ENCODE measurements at places on chromosomes 7 and 10. TPM values are rescaled to one million over a fixed set of nuclear protein-coding genes. Genes with fewer than 3 reads are reported as not detected.

DNA sequence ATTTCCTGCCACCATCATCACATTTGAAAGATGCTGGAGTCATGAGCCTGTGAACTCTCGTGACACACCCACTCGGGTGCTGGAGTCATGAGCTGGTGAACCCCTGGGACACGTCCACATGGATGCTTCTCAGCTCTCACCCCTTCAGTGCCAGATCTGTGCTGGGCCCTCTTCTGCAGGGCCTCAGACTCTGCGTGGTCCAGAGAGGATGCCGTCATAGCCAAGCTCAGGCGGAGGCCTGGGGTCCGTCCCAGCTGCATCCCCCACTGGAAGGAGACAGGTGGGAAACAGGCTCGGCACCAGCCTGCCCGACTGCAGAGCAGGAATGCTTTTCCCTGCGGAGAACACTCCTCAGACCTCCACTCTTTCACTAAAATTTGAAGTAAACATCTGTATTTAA is 156.5 kb upstream of the PPP2R2D start:
- no peak overlapping the region for H3K4me3 ChIP-seq
- no peaks in the 10 kb centered on the region for H3K36me3 ChIP-seq
- no peak overlapping the region for H3K27ac ChIP-seq
- H3K4me1 ChIP-seq: peaks cover 12% of the 10 kb centered on the region
- H3K27me3 ChIP-seq: peaks cover 31% of the 10 kb centered on the region
- DNase-seq: no peak

DNA sequence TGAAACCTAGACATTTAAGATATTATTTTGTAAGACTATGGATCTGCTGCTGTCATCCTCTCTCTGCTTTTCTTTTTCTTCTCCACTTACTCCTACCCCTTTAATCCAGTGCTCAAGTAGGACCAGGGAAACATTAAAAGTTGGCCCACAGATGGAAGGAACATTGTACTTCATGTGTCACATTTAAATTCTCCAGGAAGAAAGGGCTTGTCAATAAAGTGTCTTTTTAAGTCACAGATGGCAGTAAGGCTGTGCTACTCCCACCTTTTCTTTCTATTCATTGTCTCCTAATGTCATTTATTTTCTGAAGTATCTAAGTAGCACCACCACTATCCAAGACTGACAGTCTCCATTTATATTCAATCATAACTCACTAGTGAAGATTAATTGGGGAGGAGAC is 737.7 kb upstream of the C7orf33 start:
- no peaks in the 10 kb centered on the region for H3K27me3 ChIP-seq
- no peak overlapping the region for H3K27ac ChIP-seq
- H3K4me1 ChIP-seq: no peaks in the 10 kb centered on the region

- DNase-seq: no peak
- peaks cover 8% of the 10 kb centered on the region for H3K36me3 ChIP-seq
- peak overlapping the region; percentile 20 for H3K27ac ChIP-seq
- H3K27me3 ChIP-seq: no peaks in the 10 kb centered on the region
- H3K4me1 ChIP-seq: peaks cover 28% of the 10 kb centered on the region
These were observed 15.8 kb upstream of the TRIM8 start for GRCh38 chr10:102628451-102628911.

- no peaks in the 10 kb centered on the region for H3K36me3 ChIP-seq
- no peak for DNase-seq
These were observed 105.9 kb upstream of the ARID5B start for GRCh38 chr10:61795551-61795950.

GRCh38 chr7:79282070-79282694 is 171.3 kb downstream of the MAGI2 start:
- H3K4me3 ChIP-seq: no peak overlapping the region
- H3K27ac ChIP-seq: peak overlapping the region; percentile 65
- H3K27me3 ChIP-seq: no peaks in the 10 kb centered on the region
- no peak for DNase-seq

DNA sequence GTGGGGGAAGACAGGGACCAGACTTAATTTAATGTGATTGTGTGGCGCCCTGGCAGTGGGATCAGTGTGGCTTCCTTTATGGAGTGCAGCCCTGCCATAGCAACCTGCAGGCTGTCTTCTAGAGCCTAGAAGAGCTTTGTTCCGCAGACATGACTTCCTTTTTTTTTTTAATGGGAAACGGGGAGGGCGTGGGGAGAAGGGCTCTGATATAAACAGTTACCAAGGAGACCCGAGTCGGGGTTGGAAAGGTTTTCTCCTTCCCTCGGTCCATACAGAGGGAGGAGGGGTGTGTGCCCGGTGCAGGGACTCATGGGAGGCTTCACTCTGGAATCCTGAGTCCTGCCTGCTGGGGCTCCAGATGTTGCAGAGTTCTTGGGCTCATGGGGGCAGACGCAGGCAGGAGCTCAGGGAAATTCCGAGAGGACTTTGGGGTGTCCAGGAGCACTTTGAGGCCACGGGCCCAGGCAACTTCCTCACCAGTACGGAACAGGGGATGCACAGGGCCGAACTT is 26.9 kb downstream of the TMEM120A start:
- peaks cover 11% of the 10 kb centered on the region for H3K36me3 ChIP-seq
- H3K27ac ChIP-seq: no peak overlapping the region
- no peak overlapping the region for H3K4me3 ChIP-seq
- no peaks in the 10 kb centered on the region for H3K27me3 ChIP-seq

DNA sequence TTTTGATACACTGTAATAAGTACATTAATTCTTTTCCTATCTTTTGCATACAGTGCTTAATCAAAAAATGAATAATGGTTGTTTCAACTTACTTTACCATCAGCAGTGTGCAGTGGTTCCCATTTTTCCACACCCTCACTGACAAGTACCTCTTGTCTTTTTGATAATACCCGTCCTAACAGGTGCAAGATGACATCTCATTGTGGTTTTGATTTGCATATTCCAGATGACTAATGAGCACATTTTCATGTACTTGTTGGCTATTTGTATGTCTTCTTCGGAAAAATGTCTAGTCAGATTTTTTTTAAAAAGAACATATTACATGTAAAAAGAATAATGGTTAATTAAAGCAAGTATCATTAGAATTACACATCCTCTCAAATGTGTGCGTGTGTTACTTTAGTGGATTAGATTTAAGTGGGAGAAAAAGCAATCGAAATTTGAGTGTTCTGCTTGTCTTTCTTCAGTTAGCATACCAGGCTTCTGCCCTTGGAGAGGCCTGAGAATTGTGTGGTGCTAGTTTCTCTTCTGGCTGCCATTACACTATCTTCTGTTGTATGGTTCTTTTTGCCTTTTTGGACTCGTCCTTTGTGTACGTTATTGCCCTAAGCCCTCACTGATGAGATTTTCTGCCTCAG is 291.2 kb downstream of the AUTS2 start:
- H3K27ac ChIP-seq: no peak overlapping the region
- no peak for DNase-seq
- no peaks in the 10 kb centered on the region for H3K27me3 ChIP-seq
- H3K4me3 ChIP-seq: no peak overlapping the region
- H3K4me1 ChIP-seq: peaks cover 11% of the 10 kb centered on the region
- no peaks in the 10 kb centered on the region for H3K36me3 ChIP-seq

DNA sequence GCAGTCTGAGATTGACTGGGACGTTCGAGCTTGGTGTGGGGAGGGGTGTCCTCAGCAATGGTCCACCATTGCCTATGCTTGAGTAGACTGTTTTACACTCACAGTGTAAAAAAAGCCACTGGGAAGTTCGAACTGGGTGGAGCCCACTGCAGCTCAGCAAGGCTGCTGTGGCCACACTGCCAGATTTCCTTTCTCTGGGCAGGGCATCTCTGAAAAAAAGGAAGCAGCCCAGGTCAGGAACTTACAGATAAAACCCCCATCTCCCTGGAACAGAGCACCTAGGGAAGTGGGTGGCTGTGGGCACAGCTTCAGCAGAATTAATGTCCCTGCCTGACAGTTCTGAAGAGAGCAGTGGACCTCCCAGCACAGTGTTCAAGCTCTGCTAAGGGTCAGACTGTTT is 80.3 kb downstream of the BICC1 start:
- peaks cover 5% of the 10 kb centered on the region for H3K36me3 ChIP-seq
- H3K4me1 ChIP-seq: no peaks in the 10 kb centered on the region
- no peak overlapping the region for H3K27ac ChIP-seq

HABP2 gene
- 112 TPM for total RNA-seq
